CD8-positive, alpha-beta T cell (primary cell): ENCODE measurements at places on chromosomes 6 and 20. TPM values are rescaled to one million over a fixed set of nuclear protein-coding genes. Genes with fewer than 3 reads are reported as not detected.

The C6orf136 gene
- total RNA-seq, result 31.4 TPM

The GGT7 gene
- total RNA-seq, result 26.4 TPM

The BANF2 gene
- not detected for total RNA-seq

The TP53TG5 gene
- total RNA-seq, result 0.31 TPM

The HINT3 gene
- total RNA-seq, result 15.4 TPM

The HTR1E gene
- not detected for total RNA-seq

The SLC12A5 gene
- 1.1 TPM for total RNA-seq

The JPH2 gene
- not detected for total RNA-seq

The HUS1B gene
- 2.8 TPM for total RNA-seq

The KCNB1 gene
- total RNA-seq, result 0.14 TPM

The TAAR8 gene
- total RNA-seq, result not detected

The SGK2 gene
- 0.76 TPM for total RNA-seq

The GINM1 gene
- 35.2 TPM for total RNA-seq

The CEP43 gene
- total RNA-seq, result 5.7 TPM

The BPIFA1 gene
- total RNA-seq, result not detected

The LY6G6D gene
- not detected for total RNA-seq

The CRYBG1 gene
- total RNA-seq, result 46.2 TPM

The TENT5A gene
- total RNA-seq, result 7.7 TPM

The HMGN3 gene
- 22.3 TPM for total RNA-seq

The ANKEF1 gene
- 0.52 TPM for total RNA-seq
